ENCODE measurements at places on chromosomes 13 and 19.

DNA sequence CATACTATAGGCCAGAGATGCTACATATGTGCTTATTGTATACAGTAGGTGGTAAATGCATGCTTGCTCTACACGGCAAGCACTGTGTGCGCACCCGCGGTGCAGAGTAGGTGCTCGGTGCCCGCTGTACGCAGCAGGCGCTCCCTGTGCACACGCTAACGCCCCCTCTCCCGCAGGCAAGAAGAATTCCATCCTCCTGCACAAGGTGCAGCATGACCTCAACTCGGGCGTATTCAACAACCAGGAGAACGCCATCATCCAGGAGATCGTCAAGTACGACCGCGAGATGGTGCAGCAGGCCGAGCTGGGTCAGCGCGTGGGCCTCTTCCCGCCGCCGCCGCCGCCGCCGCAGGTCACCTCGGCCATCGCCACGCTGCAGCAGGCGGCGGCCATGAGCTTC, 17.7 kb downstream of the POLRMT start:
- no peak for DNase-seq

- DNase-seq = no peak
Measured at GRCh38 chr13:87798536-87798935, 127.4 kb downstream of the SLITRK5 start.

DNA sequence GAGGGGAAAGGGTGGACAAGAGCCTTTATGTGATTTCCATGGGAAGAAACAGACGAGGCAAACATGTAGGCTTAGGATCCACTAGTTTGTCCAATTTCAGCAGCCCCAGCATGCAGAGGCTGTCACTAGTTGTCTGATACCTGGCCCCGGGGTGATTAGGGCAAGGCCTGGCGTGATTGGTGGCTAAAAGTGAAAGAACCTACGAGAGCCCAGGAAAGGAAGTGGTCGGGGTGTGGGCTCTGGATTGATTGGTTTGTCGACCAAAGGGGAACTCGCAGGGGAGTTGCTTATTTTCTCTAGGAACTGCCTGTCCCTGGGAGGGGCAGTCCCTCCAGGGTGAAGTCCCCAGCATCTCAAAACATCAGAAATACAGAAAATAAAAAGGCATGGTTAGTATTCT, 64.2 kb upstream of the UQCRFS1 start:
- DNase-seq = no peak

DNA sequence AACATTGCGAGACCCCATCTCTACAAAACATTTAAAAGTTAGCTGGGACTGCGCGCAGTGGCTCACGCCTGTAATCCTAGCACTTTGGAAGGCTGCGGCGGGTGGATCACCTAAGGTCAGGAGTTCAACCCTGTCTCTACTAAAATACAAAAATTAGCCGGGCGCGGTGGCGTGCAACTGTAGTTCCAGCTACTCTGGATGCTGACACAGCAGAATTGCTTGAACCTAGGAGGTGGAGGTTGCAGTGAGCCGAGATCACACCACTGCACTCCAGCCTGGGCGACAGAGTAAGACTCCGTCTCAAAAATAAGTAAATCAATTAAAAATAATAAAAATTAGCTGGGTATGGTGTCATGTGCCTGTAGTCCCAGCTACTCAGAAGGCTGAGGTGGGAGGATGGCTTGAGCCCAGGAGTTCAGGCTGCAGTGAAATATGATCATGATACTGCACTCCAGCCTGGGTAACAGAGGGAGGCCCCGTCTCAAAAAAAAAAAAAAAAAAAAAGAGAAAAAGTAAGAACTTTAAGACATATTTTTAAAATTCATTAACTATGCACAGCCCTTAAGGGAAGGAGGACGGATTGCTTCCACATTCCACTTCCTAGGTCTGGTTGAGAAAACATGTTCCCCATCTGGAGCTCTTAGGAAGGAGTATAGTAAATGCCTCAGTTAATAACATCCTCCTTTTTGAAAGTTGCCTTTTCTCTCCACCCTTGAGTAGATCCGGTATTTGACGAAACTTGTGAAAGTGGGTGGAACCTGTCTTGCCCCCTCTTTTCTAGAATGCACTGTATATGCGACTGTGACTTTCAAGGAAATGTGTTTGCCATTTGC, 26.1 kb downstream of the EXOC3L2 start:
- DNase-seq = no peak

DNA sequence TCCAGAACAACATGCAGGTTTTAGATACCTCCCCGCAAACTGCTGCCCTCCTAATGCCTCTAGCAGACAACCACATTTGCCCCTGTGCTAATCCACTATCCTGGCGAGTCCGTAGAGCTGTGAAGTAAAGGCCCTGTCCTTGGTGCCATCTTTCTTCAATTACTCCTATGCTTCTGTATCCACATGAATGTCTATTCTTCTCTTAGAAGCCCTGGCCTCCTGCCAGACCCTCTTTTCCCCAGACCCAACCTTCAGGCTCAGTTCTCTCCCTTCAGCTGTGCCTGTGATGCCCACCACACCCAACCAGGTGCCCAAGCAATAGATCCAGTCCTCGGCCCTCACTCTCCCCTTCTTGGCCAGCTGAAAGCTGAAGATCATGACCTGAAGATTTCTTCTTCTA, 31.1 kb upstream of the ZNF599 start:
- DNase-seq = no peak

- DNase-seq = no peak
Measured at GRCh38 chr13:46389457-46390451, 2.7 kb upstream of the RUBCNL start.

DNA sequence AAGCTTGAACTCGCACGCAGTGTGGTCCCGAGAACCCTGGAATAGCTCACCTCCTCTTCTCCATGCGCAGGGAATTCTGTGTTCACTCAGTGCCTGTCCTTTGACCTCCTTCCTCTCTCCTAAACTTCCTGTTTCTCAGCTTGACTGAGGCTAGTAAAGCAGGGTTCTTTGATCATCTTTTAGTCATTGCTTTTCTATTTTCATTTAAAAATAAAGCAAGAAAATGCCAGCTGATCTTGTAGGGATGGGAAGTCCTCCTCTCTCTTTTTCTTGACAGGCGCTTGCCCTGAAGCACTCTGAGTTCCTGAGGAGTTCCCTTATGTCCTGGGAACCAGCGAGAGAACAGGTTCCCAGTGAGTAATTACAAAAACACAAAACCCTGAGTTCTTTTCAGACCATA, 62.8 kb downstream of the ARHGEF7 start:
- DNase-seq = no peak

DNA sequence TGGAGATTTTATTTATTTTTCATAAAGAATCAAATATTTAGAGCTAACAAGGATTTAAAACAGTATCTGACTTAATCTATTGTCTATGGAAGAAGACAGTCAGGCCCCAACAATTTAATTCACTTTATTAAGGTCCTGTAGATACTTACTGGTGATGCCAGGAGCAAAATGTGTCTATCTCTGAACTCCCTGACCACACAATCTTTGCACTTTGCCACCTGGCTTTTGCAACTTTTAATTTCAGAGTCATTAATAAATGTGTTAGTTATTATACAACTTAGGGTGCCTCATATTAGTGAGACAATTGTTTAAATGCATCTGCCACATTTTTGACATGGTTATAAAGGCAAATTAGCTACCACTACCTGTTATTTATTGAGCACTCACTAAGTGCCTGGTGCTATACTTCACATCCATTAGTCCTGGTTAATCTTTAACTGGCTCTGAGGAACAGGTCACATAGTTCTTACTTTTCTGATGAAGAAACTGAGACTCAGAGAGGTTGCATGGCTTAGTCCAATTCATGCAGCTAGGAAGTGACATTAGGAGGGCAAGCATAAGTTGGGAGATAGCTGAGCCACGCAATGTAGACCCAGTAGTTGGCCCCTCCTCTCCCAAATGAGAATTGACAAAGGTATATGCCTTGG, 297.9 kb downstream of the DCT start:
- no peak for DNase-seq

DNA sequence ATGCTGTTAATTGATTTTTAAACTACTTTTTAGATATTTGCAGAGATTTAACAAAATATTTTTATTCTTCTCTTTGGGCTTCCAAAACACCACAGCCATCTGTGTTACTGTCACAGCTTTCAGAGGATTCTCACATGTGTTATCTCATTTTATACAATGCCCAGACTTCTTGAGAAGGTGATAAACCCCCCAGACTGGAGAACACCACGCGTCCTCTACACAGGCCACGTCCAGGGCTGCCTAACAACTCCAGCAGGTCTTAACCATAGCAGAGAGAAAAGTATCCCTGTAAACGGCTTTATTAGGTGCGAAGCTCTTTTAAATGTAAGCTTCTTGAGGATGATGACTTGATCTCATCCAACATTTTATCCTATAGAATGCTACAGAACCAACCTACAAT, 2.0 kb downstream of the GPR183 start:
- DNase-seq = no peak

- DNase-seq = no peak
Measured at GRCh38 chr13:27367570-27367969, 56.8 kb upstream of the GTF3A start.

Data from HEK293T (cell line).